ENCODE measurements at places on chromosomes 4 and X.

- DNase-seq: no peak
Observed at GRCh38 chr4:127730142-127730913, at the start of gene SLC25A31. SLC25A31 (plus strand) TSS chr4:127730400; CDS start chr4:127730546, 146 bp downstream.

DNA sequence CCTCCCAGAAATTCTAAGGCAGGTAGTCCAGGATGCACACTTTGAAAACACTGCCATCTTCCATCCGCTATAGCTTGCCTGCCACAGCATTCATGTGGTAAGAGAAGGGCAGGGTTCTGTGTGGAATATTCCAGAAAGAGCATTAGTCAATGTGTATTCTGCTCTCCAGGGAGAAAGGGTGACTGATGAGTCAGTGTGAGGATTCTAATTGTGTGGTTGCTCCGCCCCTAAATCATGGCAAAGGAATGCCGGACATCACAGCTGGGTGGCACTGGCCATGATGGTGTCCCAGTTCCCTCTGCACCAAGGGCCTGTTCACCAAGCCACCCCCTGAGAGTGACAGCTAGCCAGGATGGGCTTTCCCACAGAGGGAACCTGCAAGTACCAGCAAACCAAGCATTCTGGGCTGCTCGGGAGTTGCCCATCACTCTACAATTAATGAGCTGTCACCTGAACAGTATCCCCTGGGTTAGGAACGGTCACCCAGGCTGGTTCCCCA lies 9.5 kb downstream of the IDS start:
- DNase-seq: no peak

DNA sequence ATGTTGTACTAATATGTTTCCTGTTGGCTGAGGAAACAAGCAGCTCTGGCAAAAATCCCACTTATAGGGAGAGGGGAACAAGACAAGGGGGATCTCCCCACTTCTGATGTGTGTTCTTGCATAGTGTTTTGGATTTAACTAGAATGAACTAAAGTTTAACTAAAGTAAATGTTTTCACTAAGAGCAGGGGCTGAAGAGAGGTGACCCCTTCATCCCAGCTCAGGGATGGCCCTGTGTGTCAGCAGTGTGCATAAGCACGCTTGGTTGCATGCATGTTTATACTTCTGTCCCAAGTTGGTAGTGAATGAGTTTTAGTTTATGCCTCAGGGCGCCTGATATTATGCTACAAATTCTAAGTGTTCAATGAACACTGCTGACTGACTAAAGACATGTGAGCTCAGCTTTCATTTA lies 169.4 kb downstream of the MGST2 start:
- no peak for DNase-seq

GRCh38 chrX:99973572-99974226 lies 436.4 kb downstream of the PCDH19 start:
- no peak for DNase-seq

DNA sequence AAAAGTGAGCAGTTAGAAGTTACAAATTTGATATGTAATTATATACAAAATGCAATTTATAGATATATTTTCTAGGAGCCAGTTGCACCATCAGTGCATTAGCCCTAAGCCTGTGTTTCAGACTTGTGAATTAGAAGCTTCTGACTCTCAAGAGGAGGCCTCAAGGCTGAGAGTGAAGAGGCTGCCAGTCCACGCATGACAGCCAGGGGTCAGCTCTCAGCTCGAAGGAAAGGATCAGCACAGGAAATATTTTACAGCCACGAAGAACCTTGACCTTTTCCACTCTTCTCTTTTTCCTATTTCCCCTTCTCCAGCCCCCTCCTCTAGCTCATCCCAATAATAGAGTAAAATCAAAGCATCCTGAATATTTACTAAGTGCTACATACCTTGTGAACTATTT lies 642.4 kb downstream of the TRIML1 start:
- no peak for DNase-seq

DNA sequence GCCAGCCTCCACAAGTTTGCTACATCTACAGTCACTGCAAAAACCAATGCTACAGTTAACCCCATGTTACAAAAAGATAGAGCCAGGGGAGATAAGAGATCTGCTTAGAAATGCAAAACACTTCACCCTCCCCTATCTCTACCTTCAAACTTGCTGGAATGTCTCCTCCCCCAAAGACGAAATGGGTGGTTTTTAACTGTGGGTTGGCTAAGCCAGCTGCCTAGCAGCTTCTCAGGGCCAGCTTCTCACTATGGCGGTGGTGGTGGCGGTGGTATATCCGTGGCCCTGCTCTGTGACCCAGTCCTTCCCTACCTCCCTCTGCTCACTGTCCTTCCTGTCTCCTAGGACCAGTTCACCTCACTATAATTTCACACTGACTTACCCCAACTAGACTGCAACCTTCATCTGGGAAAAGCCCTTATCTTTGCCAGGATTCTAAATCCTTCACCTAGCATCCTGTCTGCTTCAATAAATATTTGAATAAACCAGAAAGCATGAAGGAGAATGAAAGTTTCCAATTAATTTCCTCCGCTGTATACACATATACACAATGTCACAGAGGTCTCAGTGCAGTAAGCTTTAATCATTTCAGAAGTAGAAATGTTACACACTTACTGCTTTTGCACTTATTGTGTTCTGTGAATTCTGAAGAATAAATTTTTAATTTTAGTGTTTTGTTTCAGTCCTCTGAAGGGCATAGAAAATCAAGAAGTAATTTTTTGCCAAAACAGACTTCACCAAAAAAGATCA lies 46.3 kb downstream of the SH3KBP1 start:
- no peak for DNase-seq
